ENCODE measurements at places on chromosomes 1 and 21.

DNA sequence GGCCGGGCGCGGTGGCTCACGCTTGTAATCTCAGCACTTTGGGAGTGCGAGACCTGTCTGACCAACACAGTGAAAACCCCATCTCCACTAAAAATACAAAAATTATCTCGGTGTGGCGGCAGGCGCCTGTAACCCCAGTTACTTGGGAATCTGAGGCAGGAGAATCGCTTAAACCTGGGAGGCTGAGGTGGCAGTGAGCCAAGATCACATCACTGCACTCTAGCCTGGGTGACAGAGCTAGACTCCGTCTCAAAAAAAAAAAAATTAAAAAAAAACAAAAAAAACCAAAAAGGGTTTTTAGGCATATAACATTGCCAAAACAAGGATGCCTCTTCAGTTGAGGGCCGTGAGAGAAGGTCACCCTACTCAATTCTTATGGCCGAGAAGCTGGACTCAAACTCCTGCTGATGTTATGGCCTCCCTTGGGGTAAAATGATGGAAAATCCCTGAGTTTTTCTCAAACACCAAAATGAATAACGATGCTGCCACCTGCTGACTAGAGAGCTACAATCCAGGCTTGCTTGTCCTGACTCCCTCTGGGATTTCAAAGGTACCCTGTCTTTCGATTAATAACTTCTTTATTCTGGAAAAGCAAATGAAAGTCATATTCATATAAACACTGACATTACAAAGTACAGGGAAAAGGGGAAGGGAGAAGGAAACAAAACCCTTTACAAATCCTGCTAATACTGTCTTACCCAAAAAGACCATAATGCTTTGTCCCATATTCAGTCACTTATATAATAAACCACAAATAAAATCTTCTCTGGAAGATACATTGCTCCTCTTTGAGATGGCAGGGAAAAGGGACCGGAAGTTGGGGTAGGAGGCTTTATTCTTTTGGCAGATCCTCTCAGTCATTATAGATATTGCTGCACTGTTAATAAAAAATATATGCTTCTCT lies 10.7 kb downstream of the RAB42 start:
- DNase-seq: peak; percentile 57

GRCh38 chr1:15172405-15173259 lies 19.1 kb downstream of the TMEM51 start:
- DNase-seq: no peak

- no peak for DNase-seq
Measured at GRCh38 chr1:158107916-158108315, 72.8 kb upstream of the CD1D start.

DNA sequence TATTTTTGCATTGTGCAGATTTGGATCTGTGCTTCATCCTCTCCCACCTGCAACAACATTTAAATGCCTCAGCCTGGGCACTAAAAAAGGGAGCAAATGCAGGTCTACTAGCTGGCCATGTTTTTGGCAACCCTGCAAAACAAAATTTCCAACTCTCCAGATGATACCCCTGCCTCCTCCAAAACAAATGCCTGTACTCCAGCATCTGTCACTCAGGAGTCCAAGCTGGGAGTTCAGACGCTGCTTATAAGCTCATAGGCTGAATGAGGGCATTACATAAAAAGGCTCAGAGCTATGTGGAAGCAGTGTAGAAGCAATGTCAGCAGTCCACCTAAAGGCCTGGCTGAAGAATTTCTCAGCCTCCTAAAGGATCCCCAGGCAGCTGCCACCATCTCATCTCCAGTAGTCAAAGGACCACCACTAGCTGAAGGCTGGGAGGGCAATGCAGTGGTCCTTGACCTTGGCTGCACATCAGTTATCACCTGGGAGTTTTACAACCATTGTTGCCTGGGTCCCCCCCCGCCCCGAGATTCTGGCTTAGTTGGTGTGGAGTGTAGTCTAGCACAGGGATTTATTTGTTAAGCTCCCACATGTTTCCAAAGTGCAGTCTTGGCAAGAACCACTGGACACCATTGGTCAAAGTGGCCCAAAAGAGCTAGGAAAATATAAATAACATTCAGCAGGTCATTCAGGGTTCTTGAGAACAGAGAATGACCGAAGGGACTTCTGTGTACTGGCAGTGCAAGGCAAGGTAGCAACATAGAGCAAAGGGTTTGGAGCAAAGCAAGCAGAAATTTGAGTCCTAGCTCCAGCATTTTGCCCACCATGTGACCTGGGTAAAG lies 57.2 kb downstream of the ITPKB start:
- DNase-seq: no peak

GRCh38 chr21:32653326-32653901 lies 41.2 kb upstream of the CFAP298 start:
- DNase-seq: no peak

GRCh38 chr1:48756683-48757316 lies 19.9 kb downstream of the BEND5 start:
- no peak for DNase-seq

GRCh38 chr21:38365521-38365920 lies 108.7 kb downstream of the KCNJ15 start:
- DNase-seq: no peak

DNA sequence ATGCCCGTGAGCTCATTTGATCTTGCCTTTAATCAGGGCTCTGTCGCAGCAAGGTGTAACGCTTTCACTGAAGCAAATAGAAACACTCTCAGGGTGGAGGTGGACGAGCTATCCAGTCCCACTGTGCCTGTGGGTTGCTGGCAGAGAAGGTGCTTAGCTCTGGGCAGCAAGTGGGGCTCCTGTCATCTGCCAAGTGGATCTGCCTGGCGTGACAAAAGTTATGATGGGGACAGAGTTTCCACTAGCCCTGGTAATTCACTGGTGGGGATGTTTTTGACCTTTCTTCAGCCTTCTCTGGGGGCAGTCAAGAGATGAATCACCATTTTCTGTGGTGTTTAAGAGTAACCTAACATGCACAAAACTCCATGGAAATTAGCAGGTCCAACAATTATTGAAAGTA lies 71.3 kb upstream of the EDEM3 start:
- no peak for DNase-seq

GRCh38 chr1:76690766-76691165 lies 176.5 kb upstream of the ST6GALNAC5 start:
- DNase-seq: no peak

GRCh38 chr1:94820936-94821335 lies 779 bp downstream of the SLC44A3 start:
- DNase-seq: no peak

DNA sequence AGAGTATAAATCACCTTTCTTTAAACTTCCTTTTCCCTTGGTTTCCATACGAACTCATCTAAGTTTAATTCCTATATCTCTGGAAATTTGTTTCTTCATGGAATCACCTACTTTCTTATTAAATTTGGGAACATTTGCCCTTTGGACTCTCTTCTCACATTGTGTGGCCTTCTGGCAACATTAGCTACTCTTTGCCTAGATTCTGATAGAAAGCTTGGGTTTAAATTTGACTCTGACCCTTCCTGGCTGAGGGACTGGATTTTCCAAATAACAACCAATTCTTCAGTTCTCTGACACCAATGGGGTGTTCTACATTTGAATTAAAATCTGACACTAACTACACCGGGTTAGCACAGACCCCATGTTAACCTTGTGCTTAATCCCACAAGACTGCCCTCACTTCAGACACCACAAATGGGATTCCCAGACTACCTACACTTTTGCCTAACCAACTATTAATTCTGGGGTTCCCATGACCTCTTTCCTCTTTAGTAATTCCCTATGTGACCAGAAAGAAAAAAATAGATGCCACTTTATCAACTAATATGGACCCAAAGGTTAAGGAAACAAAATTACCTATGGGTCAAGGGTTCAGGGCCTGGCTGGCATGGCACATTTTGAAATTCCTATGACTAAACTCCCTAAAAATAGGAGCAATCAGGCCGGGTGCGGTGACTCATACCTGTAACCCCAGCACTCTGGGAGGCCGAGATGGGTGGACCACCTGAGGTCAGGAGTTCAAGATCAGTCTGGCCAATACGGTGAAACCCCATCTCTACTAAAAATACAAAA lies 9.7 kb upstream of the THEM4 start:
- no peak for DNase-seq

DNA sequence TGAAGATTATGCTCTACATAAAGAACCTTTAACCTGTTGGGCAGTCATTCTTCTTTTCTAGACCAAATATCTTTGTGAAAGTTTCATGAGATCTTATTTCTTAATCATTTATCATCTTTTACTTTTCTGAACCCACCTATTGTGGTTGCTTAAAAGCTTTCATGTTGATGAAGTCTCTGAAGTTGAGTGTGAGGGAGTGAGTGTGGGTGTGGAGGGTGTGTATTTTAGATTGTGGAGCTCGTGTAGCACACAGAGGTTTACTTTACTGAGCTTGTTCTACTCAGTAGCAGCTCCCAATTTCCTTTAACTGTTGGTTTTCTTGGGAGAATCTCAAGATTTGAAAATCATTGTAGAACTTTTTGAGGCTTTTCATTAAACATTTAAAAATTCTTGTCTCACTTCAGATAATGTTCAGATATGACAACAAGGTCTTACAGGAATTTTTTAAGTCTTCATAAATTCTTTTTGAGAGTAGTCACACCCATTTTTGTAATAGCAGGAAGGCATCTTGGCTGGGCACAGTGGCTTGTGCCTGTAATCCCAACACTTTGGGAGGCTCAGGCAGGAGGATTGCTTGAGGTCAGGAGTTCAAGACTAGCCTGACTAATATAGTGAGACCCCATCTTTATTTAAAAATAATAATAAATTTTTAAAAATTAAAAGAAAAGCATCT lies 17.0 kb downstream of the SRRM1 start:
- no peak for DNase-seq

GRCh38 chr1:204694145-204694544 lies 8.6 kb upstream of the LRRN2 start:
- DNase-seq: no peak

GRCh38 chr1:66492424-66492823 lies 41.5 kb upstream of the SGIP1 start:
- no peak for DNase-seq

DNA sequence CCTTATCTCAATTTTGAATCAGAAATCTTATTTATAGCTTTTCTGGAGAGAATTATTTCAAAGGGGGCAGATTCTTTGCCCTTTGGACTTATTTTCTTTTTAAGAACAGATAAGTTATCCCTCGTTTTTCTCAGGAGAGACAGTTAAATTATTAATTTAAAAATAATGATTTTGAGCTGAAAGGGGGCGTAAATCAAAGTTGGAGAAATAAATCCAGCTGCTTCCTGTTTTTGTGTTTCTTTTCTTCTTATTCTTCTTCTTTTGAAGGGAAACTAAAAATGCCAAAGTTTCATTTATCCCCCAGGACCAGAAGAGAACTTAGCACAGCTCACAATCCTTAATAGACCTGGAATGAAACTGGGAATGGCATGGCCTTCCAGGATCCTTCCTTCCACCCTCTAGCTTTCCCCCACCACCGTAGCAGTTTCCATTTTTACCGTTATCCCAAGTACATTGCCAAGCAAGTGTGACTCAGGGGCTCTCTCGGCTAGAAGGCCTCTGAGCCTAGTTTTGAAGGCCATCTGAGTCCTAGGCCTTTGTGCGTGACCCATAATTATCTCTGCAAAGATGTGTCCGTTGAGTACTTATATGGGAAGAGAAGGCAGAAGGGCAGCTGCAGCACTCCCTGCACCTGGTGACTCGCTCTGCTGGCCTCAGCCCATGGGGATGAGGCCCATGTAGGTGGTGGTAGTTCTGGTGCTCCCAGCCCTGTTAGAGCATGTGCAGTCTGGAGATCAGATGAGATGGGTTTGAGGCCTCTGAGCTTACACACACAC lies 181.7 kb downstream of the ROR1 start:
- DNase-seq: no peak

DNA sequence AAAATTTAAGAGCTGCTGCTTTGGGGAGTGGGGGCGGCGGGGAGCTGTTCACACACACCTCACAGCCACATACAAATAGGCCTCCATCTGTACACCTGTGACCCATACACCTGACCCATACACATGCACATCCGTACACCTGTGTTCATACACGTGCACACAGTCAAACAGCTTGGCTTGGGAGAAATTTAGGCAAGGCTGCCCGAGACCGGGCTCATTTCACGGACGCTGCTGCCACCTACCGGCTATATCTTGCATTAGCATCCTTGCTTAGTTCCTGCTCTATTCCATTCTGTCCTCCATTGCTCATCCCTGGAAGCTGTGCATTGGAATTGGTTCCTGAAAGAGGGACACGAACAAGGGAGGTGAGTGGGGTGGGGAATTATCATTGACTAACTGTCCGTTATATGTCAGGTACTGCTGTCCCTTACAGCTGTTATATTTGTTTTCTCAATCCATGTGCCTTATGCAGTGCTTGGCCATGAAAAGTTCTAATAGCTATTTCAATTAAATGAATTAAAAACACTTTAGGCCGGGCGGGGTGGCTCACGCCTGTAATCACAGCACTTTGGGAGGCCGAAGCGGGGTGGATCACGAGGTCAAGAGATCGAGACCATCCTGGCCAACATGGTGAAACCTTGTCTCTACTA lies 37.1 kb upstream of the EPB41 start:
- peak; percentile 58 for DNase-seq

GRCh38 chr1:56920591-56921001 lies 45.2 kb downstream of the C8B start:
- no peak for DNase-seq

- DNase-seq: no peak
Measured at GRCh38 chr1:206048582-206048981, 4.4 kb upstream of the RHEX start.

DNA sequence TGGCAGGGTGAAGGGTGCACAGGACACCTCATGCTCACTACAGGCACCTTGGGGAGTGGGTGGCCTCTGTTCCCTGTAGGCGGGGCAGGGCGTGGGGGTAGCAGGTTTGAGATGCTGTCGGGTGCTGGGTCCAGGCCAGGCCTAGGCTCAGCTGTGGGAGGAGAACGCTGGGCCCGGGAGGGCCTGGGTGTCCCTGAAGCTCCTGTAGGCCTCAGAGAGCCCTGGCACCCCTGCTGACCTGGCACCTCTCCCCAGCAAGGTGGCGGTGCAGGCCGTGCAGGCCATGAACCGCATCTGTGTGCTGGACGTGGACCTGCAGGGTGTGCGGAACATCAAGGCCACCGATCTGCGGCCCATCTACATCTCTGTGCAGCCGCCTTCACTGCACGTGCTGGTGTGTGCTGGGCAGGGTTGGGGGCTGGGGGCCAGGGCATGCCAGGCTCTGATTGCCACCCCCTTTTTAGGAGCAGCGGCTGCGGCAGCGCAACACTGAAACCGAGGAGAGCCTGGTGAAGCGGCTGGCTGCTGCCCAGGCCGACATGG lies 2.5 kb upstream of the GJC2 start:
- DNase-seq: no peak

GRCh38 chr1:13723810-13724209 lies 23.8 kb downstream of the PRDM2 start:
- no peak for DNase-seq
